ENCODE measurements at places on chromosomes 1 and 21.

DNA sequence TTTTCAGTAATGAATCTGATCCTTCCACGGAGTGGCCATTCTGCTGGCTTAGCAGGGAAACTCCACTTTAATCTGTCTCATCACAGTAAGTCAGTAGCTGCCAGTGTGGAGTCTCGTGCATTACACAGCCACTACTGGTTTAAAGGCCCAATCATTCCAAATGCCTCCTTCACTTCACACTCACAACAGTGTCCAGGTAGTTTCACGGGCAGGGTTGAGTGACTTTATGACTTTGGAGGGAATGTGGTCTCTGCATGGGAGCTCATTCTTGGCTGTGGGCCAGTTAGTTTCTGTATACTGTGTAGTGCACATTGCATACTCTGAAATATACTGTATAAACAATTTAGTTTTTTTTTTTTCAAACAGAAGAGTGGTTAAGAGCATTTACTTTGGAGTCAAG is 34.6 kb upstream of the C1orf87 start:
- DNase-seq = peak; percentile 12

DNA sequence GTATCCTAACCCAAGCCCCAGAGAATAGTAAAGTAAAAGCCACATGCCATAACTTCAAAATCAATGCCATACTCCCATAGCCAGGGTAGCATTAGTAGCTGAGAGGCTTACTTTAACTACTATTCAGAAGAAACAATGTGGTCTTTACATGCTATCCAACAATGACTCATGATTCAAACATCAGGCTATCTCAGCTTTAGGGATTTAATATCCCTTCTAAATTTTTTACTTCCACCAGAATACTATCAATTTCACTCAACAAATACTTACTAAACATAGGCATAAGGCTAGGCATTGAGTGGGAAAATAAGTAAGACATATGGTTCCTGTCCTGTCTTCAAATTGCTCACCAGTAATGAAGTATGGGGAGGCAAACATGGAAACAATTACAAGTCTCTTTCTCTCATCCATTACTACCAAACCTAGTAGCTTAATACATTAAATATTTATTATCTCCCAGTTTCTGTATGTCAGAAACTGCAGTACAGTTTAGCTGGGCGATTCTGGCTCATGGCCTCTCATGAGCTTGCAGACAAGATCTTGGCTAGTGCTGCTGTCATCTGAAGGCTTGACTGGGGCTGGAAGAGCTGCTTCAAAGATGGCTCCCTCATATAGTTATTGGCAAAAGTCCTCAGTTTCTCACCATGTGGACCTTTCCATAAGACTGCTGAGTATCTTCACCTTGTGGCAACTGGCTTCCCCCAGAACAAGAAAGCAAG is 30.7 kb downstream of the EVI5 start:
- DNase-seq = no peak

- no peak for DNase-seq
Observed at GRCh38 chr1:203135636-203136305, 8.2 kb downstream of the ADORA1 start.

DNA sequence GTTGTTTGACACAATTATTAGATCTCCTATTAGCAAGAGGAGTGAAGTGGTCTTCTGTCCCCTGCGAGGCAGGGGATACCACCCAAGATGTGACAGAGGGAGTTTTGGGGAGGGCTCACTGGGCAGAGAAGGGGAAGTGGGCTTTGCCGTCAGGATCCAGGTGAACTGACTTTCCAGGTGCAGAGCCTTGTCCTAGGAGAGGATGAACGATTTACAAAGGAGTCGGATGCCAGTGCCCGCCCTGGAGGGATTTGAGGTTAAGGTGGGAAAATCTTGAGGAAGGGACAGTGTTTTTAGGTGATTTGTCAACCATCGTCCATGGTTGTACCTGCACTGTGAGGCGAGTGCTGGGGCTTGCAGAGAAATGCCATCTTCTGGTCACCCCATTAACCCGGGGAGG is 201.0 kb downstream of the CAMTA1 start:
- DNase-seq = no peak

GRCh38 chr1:31637915-31638673 is 6.6 kb downstream of the PEF1 start:
- no peak for DNase-seq

- no peak for DNase-seq
Observed at GRCh38 chr1:21335750-21336224, 45.5 kb upstream of the ECE1 start.

DNA sequence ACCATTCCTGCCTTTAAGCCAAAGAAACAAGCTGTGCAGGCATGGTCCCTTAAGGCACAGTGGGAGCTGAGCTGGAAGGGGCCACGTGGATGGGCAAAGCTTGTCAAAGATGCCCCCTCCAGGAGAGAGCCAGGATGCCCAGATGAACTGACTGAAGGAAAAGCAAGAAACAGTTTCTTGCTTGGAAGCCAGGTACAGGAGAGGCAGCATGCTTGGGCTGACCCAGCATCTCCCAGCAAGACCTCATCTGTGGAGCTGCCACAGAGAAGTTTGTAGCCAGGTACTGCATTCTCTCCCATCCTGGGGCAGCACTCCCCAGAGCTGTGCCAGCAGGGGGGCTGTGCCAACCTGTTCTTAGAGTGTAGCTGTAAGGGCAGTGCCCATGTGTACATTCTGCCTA is 1.3 kb upstream of the SLC50A1 start:
- no peak for DNase-seq

GRCh38 chr1:206590025-206590758 is 22.1 kb downstream of the EIF2D start:
- no peak for DNase-seq

GRCh38 chr1:89810302-89810701 is 10.5 kb upstream of the LRRC8D start:
- DNase-seq = no peak

- no peak for DNase-seq
Observed at GRCh38 chr21:36483095-36483494, 3.2 kb upstream of the CLDN14 start.

DNA sequence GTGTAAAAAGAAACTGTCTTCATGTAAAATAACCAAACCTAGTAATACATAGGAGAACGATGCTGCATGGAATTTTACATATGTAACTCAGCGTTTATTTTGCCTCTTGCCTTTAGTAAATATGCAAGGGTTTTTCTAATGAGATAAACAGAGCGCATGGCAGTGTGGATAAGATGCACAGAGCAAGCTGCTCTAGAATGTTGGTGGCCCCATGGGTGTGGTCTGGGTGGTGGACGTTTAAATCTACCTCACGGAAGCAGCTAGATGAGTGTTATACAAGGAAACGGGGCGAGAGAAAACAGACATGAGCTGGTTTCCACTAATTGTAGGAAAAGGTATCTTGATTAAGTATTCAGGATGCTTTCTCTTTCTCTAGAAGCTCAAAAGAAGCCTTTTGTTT is 205.9 kb downstream of the DSCAM start:
- no peak for DNase-seq

GRCh38 chr1:30008372-30008997 is 714.9 kb downstream of the MATN1 start:
- DNase-seq = peak; percentile 33

GRCh38 chr1:161954466-161954865 is 69.2 kb downstream of the OLFML2B start:
- no peak for DNase-seq

DNA sequence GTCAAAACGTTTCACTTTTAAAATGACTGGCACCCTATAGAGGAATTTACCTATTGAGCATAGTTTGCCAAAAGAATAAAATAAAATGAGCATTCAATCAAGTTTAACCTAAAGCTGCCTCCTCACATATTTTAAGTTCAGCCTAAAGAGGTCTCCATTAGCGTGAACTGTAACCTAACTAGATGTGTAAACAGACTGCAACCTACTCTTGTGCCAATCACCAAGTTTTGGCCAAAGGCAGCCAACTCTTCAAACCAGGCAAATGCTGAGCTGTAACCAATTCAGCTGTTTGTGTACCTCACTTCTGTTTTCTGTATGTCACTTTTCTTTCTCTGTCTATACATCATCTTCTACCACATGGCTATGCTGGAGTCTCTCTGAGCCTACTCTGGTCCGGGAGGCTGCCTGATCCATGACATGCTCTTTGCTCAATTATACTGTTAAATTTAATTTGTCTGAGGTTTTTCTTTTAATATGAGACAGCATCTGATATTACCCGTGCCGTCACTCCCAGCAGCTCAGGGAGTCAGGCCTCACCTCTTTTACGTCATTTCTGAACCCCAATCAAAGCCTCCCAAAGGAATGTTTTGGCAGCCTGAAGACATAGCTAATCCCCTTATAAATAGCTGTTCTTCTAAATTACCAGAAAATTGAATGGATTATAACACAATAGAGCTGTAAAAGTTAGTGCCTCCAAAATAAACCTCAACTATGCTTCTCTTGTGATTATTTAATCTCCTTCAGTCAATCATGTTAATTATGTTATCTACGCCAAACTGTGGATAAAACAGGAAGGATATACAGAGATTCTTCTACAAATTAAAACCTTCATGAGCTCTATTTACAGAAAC is 81.0 kb upstream of the NR5A2 start:
- DNase-seq = no peak

DNA sequence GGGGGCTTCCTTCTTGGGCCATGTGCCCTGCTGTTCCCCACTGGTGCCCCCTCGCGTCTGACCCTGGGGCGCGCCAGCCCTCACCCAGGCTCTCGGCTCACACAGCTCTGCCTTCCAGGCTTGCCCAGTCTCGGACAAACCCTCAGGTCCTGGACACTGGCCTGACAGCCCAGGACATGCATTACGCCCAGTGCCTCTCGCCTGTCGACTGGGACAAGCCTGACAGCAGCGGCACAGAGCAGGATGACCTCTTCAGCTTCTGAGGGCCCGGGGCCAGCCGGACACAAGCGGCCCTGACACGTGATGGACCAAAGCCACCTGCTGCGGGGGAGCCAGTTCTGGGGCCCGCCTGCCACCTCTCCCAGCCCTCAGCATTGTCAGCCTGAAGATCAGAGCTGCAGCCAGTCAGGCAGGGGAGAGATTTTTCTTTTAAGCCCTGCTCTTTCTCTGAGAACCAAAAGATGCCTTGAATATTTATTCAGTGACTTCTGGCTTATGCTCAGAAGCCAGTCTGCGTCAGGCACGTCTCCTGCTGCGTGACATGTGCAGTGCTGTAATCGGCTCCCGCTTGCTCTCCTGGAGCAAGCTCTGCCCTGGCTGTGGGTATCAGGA is 23.4 kb downstream of the LDLRAP1 start:
- DNase-seq = no peak

DNA sequence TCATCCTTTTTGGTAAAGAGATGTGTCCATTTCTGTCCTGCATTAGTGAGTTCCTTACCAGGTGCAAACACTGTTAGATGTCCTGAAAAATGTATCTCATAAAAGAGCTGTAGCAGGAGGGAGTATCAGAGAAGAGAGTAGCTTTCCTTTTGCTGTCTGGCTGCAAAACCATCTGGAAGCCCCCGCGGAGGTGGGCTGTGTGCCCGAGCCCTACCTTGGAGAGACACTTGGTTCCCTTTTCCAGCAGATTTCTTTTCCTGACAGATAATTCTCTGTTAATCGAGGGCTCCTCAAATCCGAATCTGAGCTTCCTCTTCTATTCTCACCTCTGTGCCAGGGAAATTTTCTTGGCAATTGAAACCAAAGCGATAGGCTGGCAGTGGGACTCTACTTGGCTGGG is 53.0 kb downstream of the KIF26B start:
- no peak for DNase-seq

DNA sequence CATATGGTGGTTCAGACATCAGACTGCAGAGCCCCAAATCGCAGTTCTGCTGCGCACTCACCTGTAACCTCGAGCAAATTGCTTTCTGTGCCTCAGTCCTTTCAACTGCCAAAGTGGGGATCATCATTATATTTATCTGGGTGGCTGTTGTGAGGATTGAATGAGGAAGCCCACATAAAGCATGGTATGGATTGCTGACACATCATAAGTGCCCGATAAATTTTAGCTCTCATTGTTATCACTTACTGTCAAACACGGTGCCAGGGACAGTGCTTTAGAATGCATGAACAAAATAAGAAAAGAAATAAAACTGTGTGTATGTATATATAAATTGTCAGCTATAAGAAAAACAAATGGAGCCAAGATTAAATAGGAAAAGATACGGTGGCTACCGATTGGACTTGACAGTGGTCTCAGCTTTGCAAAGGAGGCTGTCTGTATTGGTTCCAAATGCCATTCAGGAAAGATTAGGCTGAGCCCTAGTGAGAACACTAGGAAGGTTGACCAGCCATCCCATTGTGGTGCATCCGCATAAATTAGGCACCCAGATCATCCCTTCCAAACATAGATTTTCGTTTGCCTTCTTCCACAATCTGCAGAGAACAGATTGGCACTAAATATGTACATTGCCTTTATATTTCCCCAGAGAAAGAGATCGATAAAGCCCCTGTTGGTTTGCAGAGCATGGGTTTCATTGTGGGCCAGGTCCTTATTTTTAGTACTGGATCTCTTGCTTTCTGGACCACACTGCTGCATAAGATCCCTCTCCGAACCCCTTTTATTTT is 91.8 kb upstream of the KAZN start:
- DNase-seq = no peak

GRCh38 chr1:218817071-218817470 is 356.6 kb upstream of the LYPLAL1 start:
- DNase-seq = no peak

- no peak for DNase-seq
Observed at GRCh38 chr1:83509301-83509781, 489.6 kb downstream of the TTLL7 start.

GRCh38 chr1:56483104-56483503 is 96.3 kb downstream of the PLPP3 start:
- no peak for DNase-seq

DNA sequence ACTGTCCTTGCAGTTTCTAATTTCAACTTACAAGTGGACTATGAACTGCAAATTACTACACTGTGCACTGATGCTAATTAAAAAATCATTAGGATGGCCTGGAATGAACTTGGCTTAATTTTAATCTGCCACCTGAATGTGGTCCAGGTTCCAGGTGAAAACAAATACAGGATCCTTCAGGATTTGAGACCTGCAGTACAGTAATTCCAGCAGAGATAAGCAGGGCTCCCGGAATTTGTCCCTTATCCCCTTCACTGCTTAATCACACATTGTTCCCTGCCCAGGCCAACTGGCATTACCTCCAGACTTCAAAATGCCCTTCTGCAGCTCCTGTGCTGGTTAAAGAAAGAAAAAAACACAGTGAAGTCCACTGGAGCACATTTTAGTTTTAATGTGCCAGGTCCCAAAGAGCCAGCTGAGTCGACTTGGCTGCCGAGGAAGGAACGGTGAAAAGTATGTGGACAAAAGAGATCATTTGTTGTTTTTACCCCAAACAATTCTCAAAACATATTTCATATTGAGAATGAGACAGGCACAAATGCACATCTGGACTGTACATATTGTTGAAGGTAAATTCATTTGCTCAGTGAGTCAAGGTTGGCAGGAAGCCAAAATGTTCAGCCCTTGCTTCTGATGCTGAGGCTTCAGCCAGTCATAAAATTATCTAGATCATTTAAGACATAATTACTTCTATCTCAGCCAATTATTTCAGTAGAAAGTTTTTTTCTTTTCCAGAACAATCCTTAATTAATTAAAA is 28.3 kb downstream of the DEGS1 start:
- DNase-seq = no peak

- no peak for DNase-seq
Observed at GRCh38 chr1:32549616-32550015, 10.4 kb downstream of the ZBTB8A start.
